Activated naive CD8-positive, alpha-beta T cell treated with anti-CD3 and anti-CD28 coated beads for 36 hours (primary cell): ENCODE measurements at places on chromosomes 16 and 17. TPM values are rescaled to one million over a fixed set of nuclear protein-coding genes. Genes with fewer than 3 reads are reported as not detected.
A peak's percentile ranks its signal among the peaks of the same experiment; 100 is the strongest.

Gene HOXB13
- not detected for total RNA-seq

Gene TIMP2
- total RNA-seq = 1.3 TPM

DNA sequence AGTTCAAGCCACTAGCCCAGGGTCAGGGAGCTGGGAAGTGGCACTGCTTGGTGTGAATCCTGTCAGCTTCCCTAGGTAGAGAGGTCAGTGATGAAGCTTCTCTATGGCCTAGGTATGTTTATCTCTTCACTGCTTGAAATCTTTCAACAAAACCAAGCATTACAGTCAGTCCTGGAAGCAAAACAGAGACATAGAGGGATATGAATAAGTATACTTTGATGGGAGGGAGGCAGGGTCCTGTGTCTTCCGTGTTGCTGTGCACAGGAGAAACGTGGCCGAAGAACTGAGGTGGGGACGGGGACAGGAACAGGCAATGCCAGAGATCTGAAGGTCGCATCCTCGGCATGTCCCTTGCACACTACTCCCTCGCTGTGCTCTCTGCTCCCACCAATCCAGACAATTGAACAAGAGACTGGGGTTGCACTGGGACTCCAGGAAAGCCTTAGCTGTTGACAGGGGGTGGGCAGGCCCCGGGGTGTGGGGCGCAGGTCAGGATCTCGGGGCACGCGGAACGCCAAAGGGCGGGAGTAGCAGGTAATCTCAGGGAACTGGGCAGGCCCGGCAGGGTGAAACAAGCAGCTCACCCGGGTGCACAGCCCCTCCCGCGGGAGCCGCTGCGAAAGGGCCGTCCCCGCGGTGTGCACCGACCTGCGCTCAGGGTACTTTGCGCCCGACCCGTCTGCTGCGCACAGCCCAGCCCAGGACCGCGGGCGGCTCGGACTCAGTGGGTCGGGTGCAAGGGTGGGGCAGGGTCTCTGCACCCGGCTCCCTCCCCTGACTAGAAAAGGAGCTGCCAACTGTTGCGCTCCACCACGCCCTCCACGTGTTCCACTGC is at the start of gene MT1H:
Gene MT1H (plus strand): TSS at position 810 of the 835 bp plus-strand sequence. CDS start 71 bp downstream, outside the sequence.
- peak; percentile 63 for DNase-seq

DNA sequence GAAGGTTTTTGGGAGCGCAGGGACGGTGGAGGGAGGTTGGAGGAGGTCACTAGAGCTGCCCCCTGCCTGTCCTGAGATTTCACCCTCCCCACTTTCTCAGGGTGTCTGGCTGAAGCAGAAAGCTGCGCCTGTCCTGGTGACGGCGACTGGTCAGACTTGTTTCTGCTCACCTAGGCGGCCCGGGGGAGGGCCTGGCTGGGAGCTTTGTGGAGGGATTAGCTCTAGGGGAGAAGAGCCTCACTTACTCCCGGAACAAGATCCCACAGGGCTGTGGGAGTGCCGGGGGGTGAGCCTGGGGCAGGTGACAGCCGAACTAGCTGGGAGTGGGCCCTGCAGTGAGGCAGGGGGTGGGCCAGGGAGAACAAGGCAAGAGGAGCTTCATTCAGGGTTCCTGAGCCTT is 11.5 kb downstream of the NHERF1 start:
- DNase-seq = no peak

GRCh38 chr16:749010-749409 is 8.2 kb upstream of the CIAO3 start:
- no peak for DNase-seq

DNA sequence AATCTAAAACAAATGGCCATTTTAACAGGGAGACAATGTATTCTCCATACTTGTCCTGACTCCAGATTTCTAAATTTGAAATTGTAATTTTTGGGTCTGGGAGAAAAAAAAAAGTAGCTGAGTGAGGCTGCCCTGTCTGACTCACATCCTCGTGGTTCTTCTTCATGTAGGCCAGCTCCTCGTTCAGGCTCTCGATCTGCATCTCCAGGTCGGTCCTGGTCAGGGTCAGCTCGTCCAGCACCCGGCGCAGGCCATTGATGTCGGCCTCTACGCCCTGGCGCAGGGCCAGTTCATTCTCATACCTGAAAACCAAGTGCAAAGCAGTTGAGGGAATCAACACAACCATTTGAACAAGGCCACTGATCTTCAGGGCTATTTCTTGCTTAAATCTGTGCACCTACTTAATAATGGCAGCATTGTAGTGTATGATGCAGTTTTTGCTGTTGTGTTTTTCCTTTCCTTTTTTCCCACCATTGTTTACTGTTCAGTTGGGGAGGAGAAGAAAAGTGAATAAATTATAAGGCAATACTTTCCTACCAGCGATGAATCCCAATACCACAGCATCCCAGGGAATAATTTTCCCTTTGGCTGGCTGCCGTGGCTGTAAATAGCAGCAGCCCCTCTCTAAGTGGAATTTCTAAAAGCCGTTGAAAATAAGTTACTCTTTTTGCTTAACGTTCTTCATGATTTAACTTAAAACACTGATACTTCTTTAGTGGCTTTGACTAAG is 2.2 kb downstream of the KRT12 start:
- no peak for DNase-seq

- no peak for DNase-seq
Measured at GRCh38 chr16:66933776-66934137, 445 bp downstream of the CIAO2B start.

- no peak for DNase-seq
Measured at GRCh38 chr17:77385750-77386501, 245.2 kb downstream of the SEC14L1 start.

DNA sequence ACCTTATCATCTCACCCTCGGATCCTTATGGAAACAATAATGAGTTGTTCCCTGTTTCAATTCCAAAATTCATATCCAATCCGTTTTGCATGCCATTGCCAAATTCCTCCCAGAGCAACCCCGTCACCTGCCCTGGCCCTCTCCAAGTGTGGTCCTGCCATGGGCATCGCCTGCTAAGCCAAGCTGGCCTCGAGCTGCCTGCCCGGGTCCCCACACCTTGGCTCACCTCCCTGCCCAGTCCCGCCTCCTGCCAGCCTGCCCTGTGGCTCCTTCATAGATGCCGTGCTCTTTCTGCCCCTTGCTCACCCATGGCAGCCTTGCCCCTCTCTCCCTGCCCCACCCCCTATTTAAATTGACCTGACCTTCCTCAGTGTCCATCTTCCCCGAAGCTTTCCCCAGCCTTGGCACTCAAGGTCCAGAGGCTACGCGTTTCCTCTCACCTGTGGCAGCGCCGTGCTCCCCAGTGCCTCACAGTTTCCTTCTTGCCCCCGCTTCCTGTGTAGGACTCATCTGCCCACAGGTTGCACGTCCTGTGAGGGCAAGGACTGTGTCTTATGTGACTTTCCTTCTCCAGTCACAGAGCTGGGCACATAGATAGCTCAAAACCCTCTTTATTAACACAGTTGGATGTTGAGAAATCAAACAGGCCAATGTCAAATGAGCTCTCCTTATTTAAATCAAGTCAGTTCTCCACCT is 12.7 kb downstream of the MAPT start:
- peak; percentile 39 for DNase-seq
